ENCODE measurements at places on chromosomes 5 and 9. TPM values are rescaled to one million over a fixed set of nuclear protein-coding genes. Genes with fewer than 3 reads are reported as not detected.

DNA sequence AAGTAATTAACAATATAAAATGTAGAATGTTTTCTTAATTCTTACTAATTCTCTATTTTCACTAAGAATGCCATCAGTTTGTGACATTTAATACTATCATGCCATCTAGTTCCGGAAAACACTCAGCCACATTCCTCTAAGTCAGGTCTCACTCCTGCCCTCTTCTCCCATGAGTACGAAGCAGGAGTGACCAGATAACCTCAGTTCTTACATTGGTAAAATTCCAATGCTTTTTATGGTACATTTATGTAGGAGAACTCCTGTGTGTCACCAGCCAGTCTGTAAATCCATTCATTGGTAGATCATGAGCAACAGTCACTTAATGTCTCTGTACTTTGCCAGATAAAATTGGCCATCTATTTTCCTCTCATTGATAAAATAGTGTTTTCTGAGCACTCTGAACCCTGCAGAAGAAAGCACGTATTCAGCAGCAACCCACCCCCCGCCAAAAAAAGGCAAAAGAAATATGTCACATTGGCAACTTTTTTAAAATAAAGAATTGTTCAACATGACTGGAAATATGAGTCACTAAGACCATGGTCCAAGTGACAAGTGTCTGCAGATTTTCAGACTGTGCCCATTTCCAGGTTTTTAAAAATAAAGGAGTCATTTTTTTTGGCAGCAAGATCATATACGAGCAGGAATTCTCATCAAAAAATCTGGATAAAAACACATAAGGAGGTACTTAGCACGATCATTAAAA is 11.8 kb downstream of the GLIS3 start:
- DNase-seq, result no peak

The RRAGA gene
- 69.4 TPM for total RNA-seq

The COL15A1 gene
- 55.9 TPM for total RNA-seq

- no peak for DNase-seq
These were observed 41.0 kb downstream of the FAT2 start for GRCh38 chr5:151550146-151550545.

The MAMDC2 gene
- 10.0 TPM for total RNA-seq

DNA sequence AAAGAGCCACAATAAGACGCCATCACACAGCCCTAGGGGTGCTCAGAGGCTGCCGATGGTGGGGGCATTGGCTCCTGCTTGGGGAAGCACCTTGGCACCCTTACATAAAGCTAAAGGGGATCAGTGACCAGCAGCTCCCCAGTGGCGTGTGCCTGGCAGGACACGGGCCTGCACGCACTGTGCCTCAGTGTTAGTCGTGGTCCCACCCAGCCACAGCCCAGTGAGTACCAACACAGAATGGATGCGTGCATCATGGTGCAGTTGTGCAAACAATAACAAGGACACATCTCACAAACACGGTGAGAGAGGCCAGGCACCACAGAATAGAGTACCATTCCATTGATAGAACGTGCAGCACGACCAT is 103.2 kb downstream of the WNK2 start:
- no peak for DNase-seq

GRCh38 chr9:82930116-82930515 is 132.8 kb downstream of the RASEF start:
- no peak for DNase-seq

GRCh38 chr5:115423051-115423450 is 121.5 kb downstream of the FEM1C start:
- DNase-seq, result no peak

The PSAT1 gene
- total RNA-seq, result 0.83 TPM

DNA sequence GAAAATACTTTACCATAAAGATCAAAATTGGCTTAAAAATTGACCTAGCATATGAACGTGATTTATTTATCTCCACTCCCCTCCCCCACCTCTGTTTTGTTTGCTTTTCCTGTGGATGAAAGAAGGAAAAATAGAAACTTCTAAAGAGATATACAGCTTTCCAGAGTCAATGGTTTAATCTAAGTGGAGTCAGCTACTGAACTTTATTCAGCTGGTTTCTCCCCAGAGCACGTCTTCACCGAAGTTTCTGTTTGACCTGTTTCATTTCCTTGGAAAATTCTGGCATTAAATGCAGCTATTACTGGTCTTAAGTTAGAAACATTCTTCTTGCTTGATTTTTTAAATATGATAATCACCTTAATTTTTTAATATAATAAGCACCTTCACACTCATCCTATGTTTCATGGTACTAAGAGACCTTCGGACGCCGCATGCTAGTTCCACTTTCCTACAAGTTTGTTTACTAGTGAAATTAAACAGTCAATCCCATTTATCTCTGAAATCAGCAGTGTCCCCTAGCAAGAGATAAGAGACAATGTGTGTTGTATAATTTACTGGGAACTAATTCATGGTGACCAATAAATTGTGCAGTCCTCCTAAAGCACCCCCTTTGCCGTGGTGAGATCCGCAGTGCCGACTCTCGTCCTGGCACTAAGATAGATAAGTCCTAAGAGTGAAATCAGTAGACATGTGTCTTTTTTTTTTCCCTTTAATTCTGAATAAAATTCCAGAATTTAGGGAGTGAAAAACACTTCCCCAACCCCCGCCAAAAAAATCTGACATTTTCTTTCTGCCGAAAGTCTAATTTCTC is 89.9 kb downstream of the ARL15 start:
- DNase-seq, result no peak

DNA sequence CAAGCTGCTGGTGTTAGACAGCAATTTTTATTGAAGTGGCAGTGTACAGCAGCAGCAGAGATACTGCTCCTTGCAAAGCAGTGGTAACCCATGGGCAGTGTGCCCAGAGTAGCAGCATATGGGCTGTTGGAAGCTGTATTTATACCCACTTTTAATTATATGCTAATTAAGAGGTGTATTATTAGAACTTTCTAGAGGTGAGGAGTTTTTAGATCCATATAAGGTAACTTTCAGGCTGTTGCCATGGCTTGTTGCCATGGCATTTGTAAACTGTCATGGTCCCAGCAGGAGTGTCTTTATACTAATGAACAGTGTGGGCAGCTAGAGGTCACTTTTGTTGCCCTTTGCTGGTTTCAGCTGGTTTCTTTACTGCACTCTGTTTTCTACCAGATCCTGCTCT is 3.7 kb upstream of the PJA2 start:
- peak; percentile 49 for DNase-seq

The MED10 gene
- 30.9 TPM for total RNA-seq

- DNase-seq, result no peak
These were observed 384.7 kb downstream of the ANXA1 start for GRCh38 chr9:73536403-73536802.

DNA sequence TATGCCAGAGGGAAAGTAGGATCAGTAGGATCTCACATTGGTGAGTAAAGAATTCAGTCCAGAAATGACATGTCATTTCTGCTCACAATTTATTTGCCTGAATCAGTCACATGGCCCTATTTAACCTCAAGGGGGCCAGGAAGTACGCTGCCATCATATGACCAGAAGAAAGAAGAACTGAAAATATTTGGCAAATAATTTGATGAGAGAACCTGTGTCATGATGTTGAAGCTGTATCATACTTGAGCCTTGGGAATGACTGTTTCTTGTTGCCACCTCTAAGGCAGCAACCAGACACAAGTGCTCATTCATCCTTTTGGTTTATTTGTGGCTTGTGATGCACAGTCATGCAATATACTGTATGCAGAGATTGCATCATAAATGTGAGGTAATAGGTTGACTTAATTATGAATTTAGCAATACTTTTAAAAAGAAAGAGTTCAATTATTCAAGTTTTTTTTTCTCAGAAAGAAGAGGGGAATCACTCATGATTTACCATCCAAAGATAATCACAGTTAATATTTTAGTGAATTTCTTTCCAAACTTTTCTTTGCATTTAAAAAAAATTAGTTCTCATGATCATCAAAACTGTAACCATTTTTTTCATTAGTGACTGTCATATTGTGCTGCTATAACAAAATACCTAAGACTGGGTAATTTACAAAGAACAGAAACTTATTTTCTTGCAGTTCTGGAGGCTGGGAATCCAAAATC is 8.2 kb upstream of the ZFYVE16 start:
- DNase-seq, result no peak

The CERCAM gene
- total RNA-seq, result 7.2 TPM

The PCDHA10 gene
- total RNA-seq, result 0.05 TPM

DNA sequence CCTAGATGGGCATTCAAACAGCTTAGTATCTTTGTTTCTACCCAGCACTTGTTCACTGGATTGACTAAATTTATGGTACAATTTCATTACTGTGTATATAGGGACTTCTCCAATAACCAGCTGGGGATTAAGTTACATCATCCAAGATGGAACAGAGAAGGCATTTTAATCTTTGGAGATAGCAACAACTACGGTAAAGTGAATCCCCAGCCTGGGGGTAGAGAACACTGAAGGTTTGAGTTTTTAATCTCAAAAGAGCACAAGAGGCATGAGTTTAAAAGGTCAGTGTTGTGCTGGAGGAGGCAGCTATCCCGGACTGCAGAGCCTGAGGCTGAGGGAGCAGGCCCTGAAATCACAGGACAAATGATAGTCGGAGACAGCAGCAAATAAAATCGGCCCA is 28.6 kb downstream of the DDX31 start:
- DNase-seq, result no peak

The NFIL3 gene
- total RNA-seq, result 19.9 TPM

DNA sequence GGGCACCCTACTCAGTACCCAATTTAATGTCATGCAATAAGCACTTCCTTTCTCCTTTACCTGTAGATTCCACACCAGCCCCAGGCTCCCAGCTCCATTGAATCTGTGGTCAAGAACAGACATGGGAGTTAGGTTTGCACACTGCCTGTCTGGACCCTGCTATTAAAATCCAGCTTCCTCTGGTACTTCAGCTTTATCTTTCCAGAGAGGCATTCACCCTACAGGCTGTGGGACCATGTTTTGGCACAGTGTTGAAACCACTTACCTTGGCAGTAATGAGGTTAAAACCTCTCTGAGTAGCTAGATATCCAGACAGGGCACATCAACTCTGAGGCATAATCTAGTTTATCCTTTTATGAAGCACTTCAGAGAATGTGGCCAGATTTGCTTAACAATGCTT is 191.5 kb upstream of the PCSK5 start:
- DNase-seq, result no peak

DNA sequence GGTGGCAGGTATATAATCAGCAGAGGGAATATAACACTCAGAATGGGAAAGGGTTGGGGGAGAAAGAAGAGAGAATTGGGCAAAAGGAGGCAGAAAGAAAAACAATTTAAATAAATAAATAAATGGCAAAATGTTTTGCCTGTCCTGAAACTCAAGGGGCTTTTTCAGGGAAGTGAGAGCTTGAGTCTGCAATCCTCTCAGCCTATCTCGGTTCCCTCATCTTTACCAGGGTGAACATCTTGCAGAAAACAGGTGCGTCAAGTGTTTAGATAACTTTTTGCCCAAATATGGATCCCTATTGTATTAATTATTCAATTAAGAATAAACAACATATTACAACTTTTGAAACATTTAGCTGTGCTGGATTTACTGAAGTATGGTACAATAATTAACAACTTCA is 343.0 kb upstream of the EDIL3 start:
- no peak for DNase-seq

DNA sequence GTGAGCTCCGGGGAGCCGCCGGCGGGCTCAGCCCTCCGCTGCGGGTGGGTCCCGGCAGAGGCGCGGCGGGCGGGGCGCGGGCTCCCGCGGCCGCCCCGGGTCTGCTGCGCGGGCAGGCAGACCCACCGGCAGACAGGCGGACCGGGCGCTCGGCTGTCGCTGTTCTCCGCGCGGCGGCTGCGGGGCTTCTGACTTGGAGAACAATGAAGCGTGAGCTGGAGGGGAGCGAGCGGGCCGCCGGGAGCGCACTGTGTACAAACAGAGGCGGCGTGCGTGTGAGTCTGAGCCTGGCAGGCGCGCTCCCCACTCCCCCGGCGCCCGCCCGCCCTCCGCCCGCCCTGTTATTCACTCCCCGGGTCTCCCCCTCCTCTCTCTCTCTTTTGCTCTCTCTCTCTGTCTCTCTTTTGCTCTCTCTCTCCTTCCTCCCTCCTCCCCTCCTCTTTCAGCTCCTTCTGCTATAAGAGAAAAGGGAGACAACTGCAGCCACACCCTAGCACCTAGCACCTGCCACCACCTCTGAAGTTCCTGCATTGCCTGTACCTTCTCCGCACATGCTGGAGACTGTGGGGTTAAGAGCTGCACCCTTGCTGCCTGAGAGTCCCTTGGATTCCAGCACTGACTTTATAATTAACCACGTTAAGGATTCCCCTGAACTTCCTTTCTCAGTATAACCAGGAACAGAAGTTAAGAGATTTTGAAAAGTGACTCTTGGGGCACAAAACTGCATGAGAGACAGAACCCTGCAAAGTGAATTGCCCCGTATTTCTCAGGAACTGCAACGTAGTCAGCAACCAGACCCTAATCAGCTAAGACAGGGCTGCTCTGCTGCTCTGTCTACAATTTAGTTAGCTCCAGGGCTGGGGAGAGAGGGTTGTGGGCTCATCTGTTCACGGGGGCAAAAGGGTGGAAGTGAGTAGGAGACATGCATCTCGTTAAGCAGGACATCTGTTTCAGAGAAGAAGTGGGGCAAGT is at the start of gene EDIL3:
Gene EDIL3 (minus strand): TSS at position 277 of the 972 bp plus-strand sequence. CDS start 506 bp downstream, outside the sequence.
- peak; percentile 54 for DNase-seq

The MAP3K1 gene
- total RNA-seq, result 5.6 TPM

DNA sequence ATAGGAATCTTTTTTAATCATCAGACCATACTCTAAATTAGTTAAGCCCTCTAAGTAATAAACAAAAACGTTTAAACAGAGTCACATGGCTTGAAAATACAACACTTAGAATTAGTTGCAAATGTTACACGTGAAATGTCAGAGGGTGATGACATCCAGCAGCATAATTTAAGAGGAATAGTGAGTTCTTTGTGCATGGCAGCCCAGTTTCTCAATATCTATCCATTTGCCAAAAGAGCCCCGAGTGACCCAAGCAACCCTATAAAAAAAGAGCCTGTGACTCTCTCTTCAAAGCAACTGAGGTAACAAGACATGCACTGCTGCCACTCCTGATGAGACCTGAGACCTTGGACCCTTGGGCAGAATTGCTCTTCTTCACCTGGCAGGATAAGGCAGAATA is 96.9 kb upstream of the RASA1 start:
- no peak for DNase-seq

- DNase-seq, result no peak
These were observed 159.5 kb upstream of the SHB start for GRCh38 chr9:38228331-38229103.

DNA sequence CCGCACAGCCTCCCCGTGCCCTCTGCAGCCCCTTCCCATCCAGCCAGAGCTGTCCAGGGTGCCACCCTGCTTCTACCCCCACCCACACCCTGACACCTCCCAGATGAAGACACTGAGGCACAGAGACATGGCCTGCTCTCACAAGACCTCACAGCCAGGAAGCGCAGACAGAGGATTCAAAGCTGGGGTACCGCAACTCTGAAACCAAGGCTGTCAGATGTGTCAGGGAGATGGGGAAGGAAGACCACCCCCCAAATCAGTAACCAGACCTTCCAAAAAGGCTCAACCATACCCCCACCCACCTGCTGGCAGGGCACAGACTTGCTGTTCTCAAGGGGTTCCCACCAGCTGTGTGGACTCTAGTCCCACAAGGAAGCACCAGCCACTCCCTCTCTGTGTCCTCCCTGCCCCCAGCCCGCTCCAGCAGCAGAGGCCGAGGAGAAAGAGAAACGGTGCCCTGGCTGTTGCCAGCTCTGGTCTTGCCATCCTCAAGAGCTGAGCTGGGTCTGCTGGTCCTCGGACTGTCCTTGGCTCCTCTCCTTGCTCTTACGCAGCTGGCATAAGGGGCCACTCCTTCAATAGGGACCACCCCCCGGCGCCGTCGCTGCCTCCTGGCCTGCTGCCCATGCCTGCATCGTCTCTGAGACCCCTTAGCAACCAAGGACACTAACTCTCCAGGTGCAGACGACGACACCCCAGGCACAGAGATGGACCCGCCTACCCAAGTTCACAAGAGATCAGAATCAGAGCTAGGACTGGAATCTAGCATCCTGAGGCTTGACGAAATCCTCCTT is 699 bp downstream of the AKNA start:
- DNase-seq, result peak; percentile 64

- DNase-seq, result no peak
These were observed 632.3 kb downstream of the CCDC171 start for GRCh38 chr9:16184964-16185646.

Measured in Right ventricle myocardium superior (tissue), 1 donor.